ENCODE measurements at places on chromosomes 16 and 17.

DNA sequence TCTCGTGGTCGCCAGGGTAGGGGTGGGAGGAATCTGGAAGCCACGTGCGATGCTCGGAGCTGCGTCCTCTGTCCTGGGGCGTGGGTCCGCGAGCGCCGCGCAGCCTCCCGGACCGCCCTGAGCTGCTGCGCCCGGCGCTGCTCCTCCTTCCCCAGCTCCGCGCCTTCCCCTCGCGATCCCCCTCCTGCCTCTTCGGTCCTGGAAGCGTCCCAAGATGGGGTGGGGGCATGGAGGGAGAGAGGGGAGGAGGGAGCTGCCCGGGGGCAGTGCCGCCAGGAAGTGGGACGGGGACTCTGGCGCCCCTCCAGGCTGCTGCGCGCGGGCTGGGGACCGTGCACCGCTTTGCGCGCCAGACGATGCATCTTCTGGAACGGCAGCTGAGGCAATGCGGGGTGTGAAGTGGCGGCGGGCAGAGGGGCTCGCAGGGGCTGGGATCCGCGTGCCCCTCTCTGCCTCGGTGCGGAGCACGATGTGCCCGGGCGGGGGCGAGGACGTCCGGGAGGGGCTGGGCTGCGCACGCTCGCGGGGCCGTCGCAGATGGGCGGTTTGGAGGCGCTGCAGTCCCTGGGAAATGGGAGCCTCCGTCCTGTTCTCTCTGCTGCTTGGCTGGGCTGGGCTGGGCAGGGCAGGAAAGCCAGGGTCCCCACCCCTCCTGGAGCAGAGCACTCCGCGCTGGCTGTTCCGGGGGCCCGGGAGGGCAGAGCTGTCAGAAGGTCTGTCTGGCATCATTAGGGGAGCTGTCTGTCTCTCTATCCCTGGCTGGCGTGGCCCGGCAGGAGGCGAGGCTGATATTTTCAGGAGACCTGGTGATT is 388.0 kb downstream of the SEC14L1 start:
- peak; percentile 89 for DNase-seq

DNA sequence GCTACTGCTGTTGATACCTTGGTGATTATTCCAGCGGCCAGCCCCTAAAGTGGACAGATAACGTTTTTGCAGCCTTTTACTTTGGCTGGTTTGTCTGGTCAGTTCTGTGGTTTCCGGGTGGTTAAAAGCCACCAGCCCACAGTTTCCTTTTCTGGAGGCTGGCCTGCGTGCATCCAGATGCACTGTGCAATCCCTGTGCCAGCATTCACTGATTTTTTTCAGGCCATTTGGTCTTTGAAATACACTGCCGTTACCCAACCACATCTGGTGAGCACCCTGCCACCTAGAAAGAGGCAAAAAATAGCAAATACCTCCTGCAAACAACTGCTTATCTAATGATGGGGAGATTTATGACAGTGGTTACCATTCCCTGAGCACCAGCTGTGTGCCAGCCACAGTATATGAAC is 797 bp downstream of the NUDT7 start:
- DNase-seq, result peak; percentile 7

- DNase-seq, result peak; percentile 17
These were observed 33.9 kb downstream of the CMTM4 start for GRCh38 chr16:66662445-66663194.

DNA sequence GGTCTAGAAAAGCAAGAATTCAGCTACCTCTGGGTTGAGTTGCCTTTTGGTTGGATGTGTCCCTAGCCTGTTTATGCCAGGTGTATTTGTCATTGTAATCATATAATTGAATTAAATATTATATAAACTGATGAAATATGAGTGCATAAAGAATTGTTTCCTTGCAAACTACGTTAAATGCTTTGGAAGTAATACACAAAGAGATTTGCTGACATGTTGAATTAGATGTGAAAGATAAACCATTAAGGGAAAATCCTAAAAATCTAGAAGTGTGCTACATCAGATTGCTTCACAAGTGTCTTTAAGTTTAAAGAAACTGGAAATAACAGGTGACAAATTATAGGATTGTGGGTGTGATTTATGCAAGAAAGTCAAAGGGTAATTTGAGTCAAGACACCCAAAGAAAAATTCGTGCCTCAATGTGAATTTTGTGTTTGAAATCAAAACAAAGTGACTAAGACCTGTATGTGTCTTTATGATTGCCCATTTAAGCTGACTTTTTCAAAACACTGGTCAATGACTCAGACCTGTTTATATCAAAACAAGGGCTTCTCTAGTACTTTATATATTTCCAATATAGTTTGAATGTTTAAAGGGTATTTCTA is 5.1 kb upstream of the PYY start:
- DNase-seq, result no peak

GRCh38 chr16:57534337-57534880 is 2.0 kb downstream of the CCDC102A start:
- no peak for DNase-seq

- DNase-seq, result peak; percentile 34
These were observed 432.7 kb upstream of the ASIC2 start for GRCh38 chr17:33725675-33726271.

Data from NCI-H2171 treated with DMSO at 0.1 percent for 48 hours (cell line).